ENCODE measurements at places on chromosomes 6 and 20.

GRCh38 chr6:136640132-136640915 lies 90.1 kb upstream of the MAP7 start:
- no peak for DNase-seq

GRCh38 chr20:38222231-38222922 lies 38.2 kb downstream of the KIAA1755 start:
- peak; percentile 70 for DNase-seq

- DNase-seq, result no peak
Observed at GRCh38 chr6:17724341-17724740, 17.6 kb upstream of the NUP153 start.

DNA sequence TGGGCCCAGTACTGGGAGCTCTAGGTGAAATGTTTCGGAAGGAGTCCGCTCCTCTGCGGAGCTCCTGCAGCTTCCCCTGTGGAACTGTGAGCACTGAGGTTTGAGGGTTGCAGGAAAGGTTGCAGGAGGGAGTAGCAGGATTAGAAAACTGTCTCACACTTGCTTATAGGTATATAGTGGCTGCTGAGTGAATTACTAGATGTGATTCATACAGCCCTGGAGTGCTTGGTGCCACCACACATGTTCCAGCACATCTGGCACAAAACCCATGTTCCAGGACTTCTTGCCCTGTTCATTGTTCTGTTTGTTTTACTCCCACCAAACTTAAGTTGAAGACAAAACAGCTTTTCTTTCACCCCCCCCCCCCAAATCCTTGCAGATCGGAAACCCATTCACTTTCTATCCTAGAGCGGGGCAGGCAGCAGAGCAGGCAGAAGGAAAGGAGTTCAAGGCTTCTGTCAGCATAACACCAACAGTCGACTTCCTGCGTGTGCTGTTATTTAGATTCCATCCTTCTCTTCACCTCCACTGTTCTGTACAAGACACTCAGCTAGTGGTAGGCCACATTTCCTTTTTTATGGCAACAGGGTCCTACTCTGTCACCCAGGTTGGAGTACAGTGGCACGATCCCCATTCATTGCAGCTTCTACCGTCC lies 669 bp upstream of the PEX6 start:
- no peak for DNase-seq

- no peak for DNase-seq
Observed at GRCh38 chr6:5781966-5782556, 224.7 kb downstream of the NRN1 start.

Measured in upper lobe of right lung (tissue), 1 donor.